Kidney (tissue), 22 donors: ENCODE measurements at places on chromosomes 2 and 18. TPM values are rescaled to one million over a fixed set of nuclear protein-coding genes. Genes with fewer than 3 reads are reported as not detected.

The ABHD1 gene
- 0.69 TPM for total RNA-seq

The UGT1A3 gene
- total RNA-seq = 0.57 TPM

The DSEL gene
- 6.4 TPM for total RNA-seq

The EGR4 gene
- total RNA-seq = not detected

The C18orf54 gene
- total RNA-seq = 3.1 TPM
